Testis (tissue), 5 donors: ENCODE measurements at places on chromosomes 11 and 22.
A peak's percentile ranks its signal among the peaks of the same experiment; 100 is the strongest.

- no peak overlapping the region for H3K27ac ChIP-seq
- H3K4me3 ChIP-seq: no peak overlapping the region
- peaks cover 16% of the 10 kb centered on the region for H3K4me1 ChIP-seq
- DNase-seq: no peak
- no peaks in the 10 kb centered on the region for H3K36me3 ChIP-seq
These were observed 105.8 kb downstream of the UVRAG start for GRCh38 chr11:75920848-75921247.

- peak overlapping the region; percentile 79 for H3K27ac ChIP-seq
- H3K4me3 ChIP-seq: peak overlapping the region; percentile 100
- no peak for DNase-seq
These were observed 719 bp downstream of the TALDO1 start for GRCh38 chr11:748007-748359.

DNA sequence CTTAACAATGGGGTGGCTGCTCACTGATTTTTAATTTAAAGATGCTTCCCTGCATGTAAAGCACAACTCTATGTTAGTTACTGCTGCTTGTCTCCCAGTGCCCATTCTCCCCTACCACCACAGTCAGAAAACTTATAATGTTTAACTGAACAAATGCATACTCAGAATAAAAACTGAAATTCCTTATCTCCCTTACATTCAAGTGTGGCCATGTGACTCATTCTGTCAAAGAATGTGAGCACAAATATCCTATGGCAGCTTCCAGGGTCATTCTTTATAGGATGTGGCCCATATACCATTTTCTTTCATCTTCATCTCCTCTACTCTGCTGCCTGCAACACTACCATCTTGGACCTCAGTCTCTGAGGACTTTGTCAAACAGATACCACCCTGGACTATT is 374.8 kb downstream of the DYNC2H1 start:
- H3K27ac ChIP-seq: no peak overlapping the region
- no peaks in the 10 kb centered on the region for H3K4me1 ChIP-seq
- H3K36me3 ChIP-seq: no peaks in the 10 kb centered on the region
- no peaks in the 10 kb centered on the region for H3K27me3 ChIP-seq
- no peak overlapping the region for H3K4me3 ChIP-seq

- DNase-seq: no peak
- H3K4me3 ChIP-seq: no peak overlapping the region
- no peak overlapping the region for H3K27ac ChIP-seq
- no peaks in the 10 kb centered on the region for H3K27me3 ChIP-seq
- no peaks in the 10 kb centered on the region for H3K4me1 ChIP-seq
These were observed 291.8 kb upstream of the DDI1 start for GRCh38 chr11:103744496-103745153.

DNA sequence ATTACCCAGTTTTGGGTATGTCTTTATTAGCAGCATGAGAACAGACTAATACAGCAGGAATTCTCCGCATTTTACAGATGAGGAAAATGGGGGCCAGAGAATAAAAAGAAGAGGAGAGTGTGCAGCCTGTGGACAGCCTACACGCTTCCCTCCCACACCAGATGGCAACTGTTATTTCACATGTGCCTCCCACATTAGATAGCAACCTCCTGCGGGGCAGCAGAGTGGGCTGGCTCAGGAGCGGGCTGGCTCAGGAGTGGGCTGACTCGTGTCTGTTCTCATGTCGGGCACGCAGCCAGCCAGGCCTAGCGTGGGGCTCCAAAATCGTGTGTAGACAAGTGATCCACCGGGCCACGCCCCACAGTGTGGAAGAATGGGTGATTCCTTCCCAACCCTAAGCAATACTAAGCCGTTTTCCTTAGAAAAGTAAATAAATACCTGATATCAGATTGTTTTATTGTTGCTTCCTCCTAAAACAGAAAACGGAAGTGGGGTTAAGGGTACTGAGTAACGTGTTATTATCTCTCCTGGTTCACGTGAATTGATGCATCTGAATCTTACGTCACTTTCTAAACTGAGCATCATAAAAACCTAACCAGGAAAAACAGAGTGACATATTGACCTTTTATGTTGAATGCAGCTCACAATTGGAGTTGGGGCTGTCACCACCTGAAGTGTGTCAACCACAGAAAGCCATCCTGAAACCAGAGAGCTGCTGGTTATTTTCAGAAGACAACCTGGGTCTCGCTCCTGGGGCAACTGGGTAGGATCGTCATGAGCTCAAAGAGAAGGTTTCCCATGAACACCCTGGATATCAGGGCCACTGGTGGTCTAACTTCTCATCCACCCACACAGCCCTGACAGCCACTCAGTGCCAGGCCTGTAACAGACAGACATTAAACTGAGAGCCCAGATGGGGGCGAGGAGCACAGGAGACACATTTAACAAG is 3.3 kb downstream of the TTLL1 start:
- H3K36me3 ChIP-seq: no peaks in the 10 kb centered on the region
- no peak for DNase-seq
- H3K27ac ChIP-seq: no peak overlapping the region
